Activated CD4-positive, CD25-positive, alpha-beta regulatory T cell treated with anti-CD3 and anti-CD28 coated beads, Interleukin-2, amount 50 U/mL, for 24 hours (primary cell): ENCODE measurements at places on chromosomes 4 and X.

- ATAC-seq: no peak
Measured at GRCh38 chr4:2910409-2910808, 52.8 kb downstream of the NOP14 start.

- no peak for ATAC-seq
Measured at GRCh38 chrX:14865201-14865600, 7.7 kb downstream of the FANCB start.

DNA sequence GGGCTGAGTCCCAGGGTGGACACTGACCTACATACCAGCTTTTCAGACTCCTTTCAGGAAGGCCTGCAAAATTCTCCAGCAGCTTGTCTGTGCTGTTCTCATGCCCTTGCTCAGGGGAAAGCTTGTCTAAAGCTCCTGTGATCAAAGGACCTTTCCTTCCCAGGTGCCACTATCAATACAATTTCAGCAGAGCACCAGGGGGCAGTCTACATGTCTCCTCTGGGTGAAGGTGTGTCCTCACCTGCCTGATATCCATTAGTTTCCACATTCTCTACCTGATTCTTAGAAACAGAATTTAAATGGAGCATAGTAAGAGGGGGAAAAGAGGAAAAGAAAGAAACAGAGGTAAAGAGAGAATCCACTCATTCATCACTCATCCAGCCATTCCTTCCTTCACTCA, 114.2 kb downstream of the PPARGC1A start:
- ATAC-seq: no peak

GRCh38 chr4:62548108-62548524, 1348.0 kb downstream of the ADGRL3 start:
- ATAC-seq: no peak

- no peak for ATAC-seq
Measured at GRCh38 chr4:16992566-16993225, 94.3 kb upstream of the LDB2 start.

DNA sequence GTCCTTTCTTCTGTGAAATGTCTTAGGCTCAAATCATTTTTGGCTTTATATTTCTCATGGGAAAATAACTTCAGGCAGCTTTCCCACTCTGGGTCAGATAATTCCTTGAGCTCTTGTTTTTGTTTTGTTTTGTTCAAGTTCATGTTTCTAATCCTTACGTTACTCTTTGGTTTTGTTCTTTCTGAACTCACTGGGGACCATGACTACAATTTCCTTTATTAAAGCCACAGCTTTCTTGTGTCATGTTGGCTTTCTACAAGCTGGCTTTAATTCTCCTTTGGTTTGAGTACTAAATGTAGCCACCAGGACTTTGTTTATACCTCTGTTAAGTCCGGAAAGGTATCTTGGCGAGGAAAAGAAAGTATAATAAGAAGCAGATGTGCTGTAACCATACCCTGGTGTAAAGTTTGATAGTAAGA, 30.8 kb upstream of the ANXA3 start:
- no peak for ATAC-seq

- no peak for ATAC-seq
Measured at GRCh38 chrX:24775891-24776290, 82.2 kb downstream of the POLA1 start.

DNA sequence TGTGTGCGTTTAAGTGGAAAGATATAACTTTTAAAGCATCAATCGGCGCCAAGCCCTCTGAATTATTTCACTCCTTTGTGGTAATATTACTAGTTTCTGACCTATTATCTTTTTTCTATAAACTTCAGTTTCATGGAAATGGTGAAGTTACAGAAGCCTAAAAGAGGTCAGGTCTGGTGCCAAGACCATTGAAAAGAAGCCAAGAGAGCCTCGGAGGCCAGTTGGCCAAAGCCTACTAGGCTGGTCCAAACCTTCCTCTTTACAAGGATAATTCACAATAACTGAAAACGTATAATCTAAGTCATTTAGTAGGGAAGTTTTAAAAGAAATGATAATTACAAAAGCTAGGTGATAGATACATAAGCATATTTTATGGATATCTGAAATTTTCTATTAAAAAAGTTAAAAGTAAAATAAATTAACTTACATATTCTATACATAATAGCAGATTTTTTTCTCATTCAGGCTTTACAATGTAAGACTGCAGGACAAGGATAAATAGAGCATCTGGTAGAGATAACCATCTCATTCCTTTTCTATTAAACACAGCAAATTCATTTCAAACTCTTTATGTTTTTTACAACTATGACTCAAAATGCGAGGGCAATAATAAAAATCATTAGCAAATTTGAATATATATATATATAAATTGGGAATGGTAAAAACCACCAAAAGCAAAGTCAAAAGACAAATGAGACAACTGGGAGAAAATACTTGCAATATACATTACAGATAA, 49.2 kb downstream of the WDFY3 start:
- no peak for ATAC-seq

- ATAC-seq: peak; percentile 62
Measured at GRCh38 chrX:51851507-51852085, 41.8 kb upstream of the MAGED1 start.

DNA sequence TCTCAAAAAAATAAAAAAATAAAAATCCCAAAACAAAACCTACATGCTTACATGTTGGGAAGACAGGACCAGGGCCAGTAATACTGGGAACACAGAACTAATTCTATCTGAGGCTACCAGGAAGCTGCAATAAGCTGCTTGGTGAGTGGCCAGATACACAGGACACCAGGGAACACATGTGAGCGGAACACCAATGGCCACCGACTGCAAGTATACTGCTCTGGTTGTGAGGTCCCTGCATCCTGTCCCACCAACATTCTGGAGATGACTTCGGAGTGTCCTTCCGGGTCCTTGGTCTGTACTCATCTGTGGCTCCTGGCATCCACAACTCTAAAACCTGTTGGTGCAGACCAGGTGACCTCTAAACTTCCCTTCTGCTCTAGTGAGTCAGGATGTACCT, 2.7 kb downstream of the TNIP2 start:
- no peak for ATAC-seq

DNA sequence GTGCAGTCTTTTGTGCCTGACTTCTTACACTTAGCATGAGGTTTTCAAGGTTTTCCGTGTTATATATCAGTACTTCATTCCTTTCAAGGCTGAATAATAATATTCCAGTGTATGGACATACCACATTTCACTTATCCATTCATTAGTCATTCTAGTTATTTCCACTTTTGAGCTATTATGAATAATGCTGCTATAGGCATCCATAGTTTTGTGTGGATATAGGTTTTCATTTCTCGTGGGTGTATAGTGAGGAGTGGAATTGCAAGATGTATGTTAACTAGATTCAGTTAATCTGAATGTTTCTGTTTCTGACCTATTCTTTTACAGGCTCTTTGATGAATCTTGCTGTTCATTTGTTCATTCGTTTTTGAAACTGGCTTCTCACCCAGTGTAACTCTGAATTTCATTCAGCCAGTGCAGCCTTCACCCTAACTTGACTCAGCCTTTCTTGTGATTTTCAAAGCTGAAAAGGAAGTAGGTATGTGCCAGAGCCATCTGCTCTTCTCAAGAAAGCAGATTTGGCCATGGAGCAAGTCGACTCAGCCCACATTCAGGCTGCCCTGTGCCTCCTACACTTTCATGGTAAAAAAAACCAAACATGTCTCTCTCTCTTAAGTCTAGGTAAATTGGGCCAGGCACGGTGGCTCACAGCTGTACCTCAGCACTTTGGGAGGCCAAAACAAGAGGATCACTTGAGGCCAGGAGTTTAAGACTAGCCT, 56.3 kb upstream of the NOCT start:
- no peak for ATAC-seq

DNA sequence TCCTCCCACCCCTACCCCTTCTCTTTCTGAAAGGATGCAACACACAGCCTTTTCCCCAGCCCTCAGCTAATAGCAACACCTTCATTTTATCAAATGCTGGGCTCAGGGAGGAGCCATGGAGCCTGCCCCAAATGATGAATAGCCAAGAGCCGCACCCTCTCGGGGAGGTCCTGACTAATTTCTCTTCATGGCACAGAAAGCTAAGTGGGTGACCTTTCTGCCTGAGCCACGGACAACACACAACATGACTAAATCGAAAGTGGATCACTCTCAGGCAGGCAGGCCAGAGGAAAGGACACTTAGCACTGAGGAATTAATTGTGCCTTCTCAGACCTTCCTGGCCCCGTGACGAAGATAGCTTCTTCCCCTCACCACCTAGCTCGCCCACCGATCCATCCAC, 165.1 kb upstream of the RAI2 start:
- ATAC-seq: no peak

DNA sequence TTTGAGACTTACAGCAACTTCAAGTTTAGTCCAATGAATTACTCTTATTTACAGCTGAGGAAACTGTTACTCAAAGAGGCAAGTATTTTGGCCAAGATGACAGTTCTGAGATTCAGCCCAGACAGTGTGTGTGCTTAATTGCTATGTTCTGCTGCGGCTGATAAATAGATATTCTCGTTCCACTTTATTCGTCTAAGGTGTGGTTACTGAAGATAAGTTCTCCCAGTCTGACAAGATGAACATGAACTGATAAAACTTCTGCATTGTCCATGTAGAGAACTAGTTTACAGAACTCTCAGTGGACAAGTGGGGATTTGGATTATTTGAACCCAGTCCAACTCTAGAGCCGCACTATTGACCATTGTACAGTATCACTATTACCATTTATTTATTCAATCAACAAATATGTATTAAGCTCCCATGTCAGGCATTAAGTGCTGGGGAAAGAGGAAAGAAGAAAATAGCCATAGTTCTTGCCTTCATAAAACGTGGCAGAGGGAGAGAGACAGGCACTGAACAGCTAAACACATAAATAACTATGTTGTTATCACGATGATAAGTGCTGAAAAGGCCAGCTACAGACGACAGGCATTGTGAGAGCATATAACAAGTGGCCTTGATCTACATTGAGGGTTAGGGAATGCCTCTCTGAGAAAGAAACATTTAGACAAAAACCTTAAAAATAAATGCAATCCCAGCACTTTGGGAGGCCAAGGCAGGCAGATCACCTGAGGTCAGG, 4.0 kb upstream of the DHX15 start:
- ATAC-seq: no peak
